BE2C (cell line): ENCODE measurements at places on chromosomes 7 and 10.

- DNase-seq, result no peak
These were observed 25.6 kb downstream of the PAPOLB start for GRCh38 chr7:4836206-4836661.

DNA sequence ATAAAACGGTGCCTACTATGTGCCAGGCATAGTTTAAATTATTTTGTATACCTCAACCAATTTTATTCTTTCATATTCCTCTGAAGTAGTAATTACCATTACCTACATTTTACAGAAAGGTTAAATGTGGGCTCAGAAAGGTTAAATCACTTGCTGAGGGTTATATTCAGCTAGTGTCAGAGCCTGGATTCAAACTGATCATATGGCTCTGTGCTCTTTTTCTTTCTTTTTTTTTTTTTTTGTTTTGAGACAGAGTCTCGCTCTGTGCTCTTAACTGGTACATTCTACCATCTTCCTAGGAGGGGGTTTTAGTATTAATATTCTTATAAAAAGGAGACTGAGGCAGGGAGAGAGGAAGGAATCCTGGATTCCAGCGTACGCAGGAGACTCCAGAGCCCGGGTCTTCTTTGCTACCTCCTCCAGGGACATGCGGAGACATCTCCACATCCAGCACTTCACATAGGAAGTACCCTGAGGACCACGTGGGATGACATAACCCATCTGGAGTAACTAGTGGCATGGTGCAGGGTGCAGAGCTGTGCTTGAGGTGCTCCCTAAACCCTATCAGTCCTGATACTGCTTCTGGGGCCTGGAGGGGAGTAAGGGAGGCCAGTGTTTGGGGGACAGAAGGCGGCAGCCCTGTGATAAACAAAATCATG, 29.6 kb upstream of the ATXN7L1 start:
- DNase-seq, result no peak

DNA sequence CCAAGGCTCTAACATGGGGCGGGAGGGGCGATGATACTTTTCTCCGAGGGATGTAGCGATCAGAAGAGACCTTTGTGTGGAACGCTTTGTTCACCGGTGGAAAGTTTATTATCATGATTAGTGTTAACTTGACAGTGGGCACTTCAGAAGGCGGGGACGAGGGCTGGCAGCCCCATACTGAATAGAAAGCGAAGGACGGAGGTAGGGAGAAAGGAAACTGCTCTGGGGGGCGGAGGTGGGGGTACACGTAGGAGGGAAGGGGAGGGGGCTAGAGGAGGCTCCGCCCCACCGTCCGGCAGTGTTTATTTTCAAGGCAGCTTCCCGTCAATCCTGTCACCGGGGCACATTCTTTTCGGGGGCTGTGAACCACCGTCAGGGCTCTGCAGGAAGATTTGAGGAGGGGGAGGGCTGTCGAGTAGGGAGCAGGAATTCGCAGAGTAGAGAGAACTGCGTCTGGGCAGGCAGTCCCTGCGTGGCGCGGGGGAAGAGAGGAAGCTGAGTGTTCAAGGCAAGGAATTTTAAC, 9.4 kb upstream of the NKX2-3 start:
- DNase-seq, result no peak

- DNase-seq, result no peak
These were observed 205.2 kb upstream of the PDE1C start for GRCh38 chr7:32275216-32276009.

DNA sequence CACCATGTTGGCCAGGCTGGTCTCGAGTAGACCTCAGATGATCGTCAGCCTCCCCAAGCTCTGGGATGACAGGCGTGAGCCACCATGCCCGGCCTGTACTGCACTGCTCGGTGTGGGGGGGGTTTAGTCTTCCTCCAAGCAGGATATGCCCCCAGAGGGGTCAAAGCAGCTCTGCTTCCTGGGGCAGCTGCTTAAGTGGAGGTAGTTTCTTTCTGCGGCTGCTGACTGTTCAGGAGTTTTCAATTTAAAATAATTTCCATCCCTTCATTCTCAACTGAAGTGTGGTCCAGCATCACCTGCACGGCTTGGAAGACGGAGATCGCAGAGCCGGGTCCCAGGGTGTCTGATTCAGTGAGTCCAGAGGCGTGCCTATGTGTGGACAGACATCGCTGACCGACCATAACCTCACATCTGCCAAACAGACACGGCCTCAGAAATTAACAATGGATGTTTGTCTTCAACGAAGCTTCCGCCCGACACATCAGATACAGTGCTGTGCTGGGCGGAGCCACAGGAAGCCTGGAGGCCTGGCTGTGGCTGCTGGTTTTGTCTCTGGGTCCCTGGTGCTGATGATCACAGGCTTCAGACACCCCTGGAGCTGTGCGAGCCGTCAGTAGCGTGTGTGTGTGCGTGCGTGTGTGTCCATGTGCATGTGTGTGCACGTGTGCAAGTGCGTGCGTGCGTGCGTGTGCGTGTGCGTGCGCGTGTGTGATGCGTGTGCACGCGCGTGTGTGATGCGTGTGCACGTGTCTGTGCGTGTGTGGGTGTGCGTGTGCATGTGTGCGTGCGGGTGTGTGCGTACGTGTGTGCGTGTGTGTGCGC, 226.5 kb upstream of the PITRM1 start:
- peak; percentile 85 for DNase-seq

DNA sequence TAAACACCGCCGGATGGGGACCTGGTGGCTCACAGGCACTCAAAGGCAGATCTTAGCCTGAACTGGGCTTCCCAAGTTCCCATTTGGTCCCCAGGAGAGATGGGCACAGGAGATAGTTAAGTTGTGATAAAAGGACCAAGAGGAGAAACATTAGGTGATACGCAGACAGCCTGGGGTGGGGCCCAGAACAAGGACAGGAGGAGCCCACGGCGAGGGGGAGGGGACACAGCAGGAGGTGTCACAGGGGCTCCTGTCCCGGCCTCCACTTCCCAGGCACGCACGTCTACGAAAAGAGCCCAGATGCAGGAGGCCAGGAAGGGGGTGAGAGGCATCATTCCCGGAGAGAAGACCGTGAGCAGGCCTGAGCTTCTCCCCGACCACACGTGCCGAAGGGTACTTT, 16.3 kb upstream of the DNAAF5 start:
- DNase-seq, result no peak

GRCh38 chr7:148575640-148576411, 14.7 kb upstream of the C7orf33 start:
- peak; percentile 64 for DNase-seq

- DNase-seq, result no peak
These were observed 84.7 kb downstream of the CREM start for GRCh38 chr10:35211390-35211789.

DNA sequence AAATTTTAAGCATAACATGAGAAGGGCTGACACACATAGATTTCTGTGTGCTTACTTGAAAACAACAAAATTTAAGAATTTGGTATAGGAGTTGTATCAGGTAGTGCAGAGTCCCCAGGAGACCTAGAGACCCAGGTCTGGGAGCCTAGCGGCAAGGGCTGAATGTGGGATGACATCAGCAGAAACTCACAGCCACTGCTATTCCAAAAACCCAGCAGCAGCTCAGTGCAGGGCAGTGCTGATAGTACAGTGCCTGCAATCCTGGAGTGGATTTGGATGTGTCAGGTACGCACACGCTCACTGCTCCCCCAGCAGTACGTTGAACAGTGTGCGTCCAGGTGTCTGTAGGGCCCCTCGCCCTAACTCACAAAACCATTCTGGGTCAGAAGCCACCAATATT, 87.1 kb downstream of the EGFR start:
- peak; percentile 52 for DNase-seq

DNA sequence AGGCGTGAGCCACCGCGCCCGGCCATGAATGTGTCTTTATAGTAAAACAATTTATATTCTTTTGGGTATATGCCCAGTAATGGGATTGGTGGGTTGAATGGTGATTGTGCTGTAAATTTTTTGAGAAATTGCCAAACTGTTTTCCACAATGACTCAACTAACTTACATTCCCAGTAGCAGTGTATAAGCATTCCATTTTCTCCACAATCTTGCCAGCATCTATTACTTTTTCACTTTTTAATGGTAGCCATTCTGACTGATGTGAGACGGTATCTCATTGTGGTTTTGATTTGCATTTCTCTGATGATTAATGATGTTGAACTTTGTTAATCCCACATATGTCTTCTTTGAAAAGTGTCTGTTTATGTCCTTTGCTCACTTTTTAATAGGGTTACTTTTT, 1187.9 kb downstream of the XPNPEP1 start:
- DNase-seq, result no peak

GRCh38 chr10:6532321-6532720, 47.8 kb downstream of the PRKCQ start:
- DNase-seq, result no peak

- no peak for DNase-seq
These were observed 171.5 kb upstream of the TCF7L2 start for GRCh38 chr10:112778579-112778978.

DNA sequence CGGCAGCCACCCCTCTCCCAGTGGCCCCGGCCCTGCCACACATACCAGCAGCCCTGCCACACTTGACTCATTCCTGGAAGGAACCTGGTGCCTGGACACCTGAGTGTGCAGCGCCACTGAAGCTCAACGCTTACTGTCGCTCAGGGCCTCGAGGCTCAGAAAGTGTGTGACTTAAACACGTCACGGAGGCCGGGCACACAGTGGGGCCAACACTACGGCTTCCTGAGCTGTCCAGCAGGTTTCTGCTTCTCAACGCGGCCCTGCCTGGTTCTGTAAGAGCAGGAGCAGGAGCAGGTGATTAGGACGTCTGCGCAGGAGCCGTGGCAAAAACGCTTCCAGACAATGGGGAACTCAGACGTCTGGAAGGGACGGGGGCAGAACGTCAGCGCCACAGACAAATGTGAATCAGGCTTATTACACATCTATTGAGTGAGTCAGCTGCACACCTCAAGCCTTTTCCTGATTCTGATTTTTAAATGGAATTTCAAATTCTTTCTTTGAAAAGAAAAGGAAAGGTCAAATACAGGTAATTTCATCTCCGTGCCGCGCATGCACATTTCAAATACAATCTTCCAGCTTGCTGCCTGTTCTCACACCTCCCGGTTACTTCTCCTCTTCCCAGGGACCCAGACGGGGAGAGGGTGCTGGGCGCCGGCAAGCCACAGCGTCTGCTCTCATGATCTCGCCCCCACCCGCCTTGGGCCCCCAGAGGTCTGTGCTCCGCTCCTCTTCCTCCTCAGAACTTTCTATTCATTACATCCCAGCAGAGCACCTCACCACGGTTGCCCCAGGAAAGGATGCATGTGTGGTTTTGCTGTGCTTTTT, 66.6 kb downstream of the ADARB2 start:
- no peak for DNase-seq

DNA sequence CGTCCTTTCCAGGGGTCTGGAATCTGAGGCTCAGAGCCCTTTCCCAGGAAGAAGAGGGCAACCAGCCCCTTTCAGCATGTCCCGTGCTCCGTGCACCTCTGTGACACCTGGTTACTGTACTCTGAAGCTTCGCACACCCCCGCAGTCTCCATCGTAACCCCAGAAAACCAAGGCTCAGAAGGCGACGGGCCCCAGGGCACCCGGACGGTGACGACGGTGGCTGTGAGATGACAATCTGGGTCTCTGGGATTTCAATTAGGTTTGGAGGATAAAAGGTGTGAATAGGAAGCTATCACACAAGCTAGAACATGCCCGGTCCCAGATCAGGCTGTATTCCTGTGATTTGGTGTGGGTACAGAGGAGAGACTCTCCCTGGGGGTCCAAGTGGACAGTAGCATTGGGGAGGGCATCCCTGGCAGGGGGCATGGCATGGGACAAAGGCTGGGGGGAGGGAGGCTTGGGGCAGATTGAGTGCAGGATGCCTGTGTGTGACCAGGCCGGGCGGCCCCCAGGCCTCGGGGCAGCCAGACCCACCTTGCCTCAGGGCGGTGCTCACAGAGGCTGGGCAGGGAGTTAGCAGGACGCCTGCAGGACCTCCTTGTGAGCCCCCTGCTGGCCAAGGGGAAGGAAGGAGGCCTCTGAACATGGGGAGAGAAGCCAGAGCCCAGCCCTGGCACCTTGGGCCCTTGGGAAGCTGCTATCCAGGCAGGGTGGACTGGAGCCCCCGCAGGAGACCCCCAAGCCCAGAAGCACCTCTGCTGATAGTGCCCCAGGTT, 23.4 kb upstream of the PSMG3 start:
- DNase-seq, result peak; percentile 53

DNA sequence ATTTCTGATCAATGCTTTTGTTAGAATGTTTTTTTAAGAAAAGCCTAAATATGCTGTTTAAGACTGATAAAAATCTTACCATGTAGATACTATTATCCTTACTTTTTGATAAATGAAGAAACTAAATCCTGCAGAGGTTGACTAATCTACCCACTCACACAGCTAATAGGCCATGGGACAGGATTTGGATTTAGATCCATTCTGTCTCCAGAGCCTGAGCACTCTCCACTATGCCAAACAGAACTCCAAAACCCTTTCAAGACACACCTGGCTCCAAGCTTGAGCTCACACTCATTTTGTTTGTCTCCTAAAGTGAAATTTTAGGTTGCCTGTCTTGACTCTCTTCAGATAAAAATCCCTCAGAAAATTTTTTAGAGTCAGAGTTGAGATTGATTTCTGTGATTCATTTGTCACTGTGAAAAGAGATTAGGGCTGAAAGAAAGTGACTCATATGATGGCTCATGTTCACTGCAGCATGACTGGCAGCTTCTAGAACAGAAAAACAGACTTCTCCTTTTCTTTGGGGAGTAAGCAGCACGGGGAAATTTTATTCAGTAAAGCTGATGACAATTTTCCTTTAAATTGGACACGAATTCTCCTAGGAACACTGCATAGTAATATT, 132.3 kb upstream of the POT1 start:
- DNase-seq, result no peak

DNA sequence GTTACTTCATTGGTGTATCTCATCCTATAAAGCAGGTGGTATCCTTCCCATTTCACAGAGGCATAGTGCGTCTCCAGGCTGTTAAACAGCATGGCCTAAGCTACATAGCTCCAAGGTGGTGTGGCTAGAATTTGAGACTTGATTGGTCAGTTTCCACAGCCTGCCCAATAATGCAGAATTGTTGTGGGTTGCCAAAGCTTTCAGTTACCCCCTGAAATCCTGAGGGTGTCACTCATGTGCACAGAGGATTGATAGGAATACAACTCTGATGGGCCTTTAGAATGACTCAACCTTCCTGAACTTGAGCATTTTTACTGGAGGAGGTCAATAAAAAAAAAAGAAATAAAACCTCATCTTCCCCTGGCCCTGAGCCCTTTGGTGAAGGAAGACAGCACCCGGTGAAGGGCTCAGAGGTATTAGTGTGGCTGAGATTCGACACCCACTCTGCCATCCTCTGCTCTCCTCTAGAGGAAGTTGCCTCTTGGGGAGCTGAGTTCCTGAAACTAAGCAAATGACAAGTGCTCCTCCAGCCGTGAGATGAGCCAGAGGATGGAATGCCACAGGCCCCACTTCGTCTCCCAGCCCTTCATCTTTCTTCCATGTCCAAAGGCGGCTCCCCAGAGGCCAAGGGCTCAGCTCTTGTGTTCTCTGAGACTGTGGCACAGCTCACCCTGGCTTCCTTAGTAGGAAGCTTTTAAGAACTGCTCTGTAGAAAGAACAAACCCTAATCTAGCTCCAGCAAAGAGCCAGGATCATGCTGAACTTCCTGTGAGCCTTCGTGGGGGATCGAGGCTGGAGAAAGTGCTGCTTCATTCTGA, 1.0 kb downstream of the ACSL5 start:
- no peak for DNase-seq

DNA sequence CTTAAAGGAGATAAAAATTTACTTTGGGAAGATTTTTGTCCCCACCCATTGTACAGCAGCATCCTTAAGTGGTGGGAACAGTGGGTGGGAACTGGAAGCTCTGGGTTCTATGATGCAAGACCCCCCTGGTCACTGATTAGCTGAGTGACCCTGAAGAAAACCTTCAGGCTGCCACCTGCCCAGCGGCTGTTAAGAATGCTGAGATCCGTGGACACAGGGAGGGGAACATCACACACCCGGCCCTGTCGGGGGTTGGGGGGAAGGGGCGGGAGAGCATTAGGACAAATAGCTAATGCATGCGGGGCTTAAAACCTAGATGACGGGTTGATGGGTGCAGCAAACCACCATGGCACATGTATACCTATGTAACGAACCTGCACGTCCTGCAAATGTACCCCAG, 14.5 kb downstream of the CARD11 start:
- DNase-seq, result no peak
